Activated CD8-positive, alpha-beta memory T cell treated with anti-CD3 and anti-CD28 coated beads for 4 hours (primary cell): ENCODE measurements at places on chromosomes 16 and 17.

DNA sequence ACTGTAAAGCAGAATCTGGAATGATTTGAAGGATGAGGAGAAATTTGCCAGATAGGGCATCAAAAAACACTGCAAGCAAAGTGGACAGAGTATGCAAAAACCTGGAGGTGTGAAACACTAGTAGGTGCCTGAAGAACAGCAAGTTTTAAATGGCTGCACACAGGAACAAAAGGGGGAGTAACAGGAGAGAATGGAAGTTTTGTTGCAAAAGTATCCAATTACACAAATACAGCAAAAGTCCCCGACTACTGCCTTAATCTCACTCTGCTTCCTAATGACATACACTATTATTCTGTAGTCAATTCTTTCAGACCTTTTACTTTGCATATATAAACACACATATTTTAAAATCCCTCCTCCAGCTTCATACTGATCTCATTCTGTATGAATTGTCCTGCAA lies 1.5 kb downstream of the HEATR6 start:
- no peak for DNase-seq

DNA sequence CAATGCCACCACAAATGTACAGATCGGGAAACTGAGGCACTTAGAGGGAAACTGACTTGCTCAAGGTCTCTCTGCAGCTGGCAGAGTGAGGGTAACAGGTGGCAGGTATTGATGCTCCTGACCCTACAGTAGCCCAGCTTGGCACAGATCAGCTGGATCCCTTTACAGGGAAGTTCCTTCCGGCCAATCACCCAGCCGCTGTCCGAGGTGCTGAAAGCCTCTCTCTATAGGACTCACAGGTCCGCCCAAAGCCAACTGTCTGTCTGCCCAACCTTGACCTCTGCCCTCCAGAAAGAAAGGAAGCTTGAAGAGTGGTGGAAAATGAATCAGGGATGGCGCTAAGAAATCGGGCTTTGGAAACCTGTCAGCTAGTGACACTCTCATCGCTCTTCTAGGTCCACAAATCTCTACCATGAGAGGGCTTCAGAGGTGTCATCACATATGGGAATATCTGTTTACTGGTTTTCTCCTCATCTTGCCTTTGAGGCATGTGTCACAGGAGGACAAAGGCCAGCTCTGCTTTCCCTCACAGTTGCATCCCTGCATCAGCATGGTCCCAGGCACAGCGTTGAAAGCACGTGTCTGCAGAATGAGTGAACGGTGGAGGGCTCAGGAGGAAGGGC lies 246.2 kb downstream of the KATNIP start:
- DNase-seq = no peak

DNA sequence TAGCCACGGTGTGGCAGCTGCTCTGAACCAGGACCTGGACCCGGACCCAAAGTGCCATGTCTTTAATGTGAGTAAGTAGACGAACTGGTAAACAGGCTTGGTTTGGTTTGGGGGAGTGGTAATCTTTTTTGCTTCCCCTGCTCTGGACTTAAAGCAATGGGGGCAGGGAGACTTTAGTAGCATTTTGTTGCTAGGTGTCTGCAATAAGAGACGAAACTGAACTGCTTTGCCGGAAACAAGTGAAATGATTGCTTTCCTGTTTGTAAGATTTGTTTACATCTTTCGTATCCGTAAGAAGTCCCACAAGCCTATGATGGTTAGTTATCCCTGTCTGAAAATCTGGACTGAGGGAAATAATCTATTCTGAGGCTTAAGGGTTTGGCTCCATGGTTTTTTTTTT lies 21.5 kb downstream of the PRCD start:
- DNase-seq = no peak

GRCh38 chr16:1772362-1772907 lies at the start of gene EME2:
EME2 (plus strand) TSS chr16:1772810; CDS start chr16:1773228, 418 bp downstream.
- no peak for DNase-seq

GRCh38 chr17:49624896-49625295 lies 49.2 kb downstream of the NXPH3 start:
- no peak for DNase-seq

GRCh38 chr16:55323637-55324271 lies at the start of gene IRX6:
IRX6 (plus strand) TSS chr16:55324203; CDS start chr16:55325092, 889 bp downstream.
- DNase-seq = no peak

DNA sequence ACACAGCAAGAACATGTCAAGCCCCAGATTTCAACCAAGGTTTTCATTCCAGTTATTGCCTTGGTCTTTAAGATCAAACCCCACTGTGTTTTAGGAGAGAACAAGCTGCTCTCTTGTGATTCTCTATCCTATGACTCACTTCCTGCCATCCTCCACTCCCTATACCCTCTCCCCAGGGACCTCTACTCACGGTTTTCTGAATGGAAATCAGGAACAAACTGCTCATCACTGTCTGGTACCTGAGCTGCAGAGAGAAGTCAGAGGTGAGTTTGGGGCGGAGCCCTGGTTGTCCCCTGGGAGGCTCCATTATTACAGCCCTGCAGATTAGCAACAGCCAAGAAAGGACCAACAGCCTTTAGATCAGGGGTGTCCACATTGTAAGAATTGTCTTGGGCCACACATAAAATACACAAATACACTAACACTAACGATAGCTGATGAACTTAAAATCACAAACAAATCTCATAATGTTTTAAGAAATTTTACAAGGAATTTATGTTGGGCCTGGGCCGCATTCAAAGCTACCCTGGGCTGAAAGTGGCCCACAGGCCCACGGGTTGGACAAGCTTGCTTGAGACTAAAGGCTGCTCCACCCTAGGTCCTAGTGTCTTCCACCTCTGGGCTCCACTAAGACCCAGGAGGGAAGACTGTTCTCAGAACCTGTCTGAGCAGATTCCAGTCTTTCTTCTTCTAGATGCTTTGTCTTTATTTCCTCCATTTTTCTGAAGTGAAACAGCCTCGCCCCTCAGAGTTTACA lies 9.7 kb downstream of the ETV4 start:
- no peak for DNase-seq

GRCh38 chr16:31270795-31271194 lies 11.0 kb downstream of the ITGAM start:
- DNase-seq = no peak

DNA sequence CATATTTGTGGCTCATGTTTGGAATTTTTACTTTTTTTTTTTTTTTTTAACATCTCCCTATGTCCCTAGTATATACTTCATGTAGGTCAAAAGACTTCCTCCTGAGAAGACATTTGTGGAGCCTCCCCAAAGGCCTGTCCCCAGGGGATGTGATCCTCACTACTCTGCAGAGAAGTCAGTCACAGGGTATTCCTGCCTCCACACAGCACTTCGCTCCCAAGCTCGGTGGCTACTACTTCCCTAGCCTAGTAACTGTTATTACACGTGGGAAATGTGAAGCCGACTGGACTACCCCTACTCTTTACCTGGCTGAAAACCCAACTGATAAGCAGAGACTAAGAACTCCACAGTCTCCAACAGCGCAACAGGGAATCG lies 116.8 kb downstream of the HIC1 start:
- no peak for DNase-seq

DNA sequence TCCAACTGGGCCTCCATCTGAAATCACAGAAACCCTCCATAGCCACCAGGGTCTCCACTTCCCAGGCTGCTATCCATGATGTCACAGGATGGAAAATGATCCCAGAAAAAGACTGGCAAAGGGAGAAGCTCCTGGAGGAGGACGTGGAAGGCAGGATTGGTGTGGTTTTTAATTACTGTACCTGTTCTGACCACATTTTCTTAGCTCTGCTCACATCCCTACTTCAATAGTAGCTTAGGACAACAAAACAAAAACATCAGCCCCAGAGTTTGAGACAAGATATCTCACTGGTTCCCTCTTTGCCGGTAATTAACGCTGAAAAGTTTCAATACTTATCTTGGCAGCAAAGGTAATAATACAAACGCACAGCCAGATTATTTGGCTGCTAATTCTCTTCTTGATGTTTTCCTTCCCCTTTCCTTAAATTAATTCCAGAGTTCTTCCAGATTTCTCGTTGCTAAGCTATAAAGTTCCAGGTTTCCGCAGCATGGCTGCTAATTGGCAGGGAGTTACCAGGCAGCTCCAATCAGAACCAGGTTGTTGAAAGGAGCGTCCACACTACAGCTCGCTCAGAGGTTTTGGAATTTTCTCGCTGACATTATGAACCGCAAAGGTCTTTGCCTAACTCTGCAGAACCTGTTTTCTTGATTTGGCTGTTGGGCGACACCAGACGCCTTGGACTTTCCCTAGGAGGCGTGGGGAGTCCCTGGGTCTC lies 263.4 kb downstream of the MRTFB start:
- no peak for DNase-seq

DNA sequence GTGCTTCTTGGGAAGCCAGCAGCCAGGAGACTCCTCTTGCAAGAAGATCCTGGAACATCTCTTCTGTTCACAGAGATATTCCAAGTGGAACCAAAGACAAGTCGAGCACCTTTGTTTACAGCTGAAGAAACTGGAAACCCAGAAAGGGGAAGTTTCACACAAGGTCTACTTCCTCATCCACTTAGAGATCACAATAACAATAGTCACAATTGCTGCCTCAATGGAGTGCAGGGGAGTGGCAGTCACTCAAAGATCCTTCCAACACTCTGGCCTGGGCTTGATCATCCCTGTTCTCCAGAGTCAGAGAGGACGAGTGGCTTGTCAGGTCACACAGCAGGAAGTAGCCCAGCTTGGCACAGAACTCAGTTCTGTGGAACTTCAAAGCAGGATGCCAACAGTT lies 46.9 kb upstream of the SIAH1 start:
- DNase-seq = no peak

- no peak for DNase-seq
These were observed 51.0 kb downstream of the CCDC182 start for GRCh38 chr17:57694051-57694450.

- no peak for DNase-seq
These were observed 44.4 kb downstream of the CLEC19A start for GRCh38 chr16:19329932-19330331.

DNA sequence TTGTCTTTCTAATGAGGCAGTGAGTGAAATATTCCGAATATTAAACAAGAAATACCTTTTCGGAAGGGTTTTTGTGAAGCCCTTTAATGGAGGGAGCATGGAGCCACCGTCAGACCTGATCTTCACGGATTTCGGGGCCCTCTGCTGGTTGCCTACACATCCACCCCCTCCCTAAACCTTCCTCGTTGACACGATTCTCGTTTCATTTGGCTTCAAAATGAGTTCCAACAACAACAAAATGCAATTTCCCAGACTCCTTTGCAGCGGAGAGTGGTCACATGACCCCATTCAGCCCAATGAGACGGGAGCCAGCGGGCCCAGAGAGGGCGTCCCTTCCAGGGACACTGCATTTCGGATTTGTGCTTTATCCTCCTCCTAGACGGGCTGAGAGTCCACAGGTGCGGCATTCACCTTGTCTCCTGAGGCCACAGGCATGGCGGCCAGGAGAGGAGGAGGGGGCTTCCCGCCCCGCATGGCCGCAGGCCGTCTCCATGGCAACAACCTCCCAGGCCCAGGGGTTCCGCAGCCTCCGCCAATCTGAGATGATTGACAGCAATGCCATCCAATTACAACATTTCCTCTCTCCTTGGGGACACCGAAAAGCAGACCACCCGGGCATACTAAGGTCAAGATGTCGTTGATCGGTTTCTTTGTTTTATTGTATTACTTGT lies 259.8 kb downstream of the C16orf95 start:
- DNase-seq = no peak

DNA sequence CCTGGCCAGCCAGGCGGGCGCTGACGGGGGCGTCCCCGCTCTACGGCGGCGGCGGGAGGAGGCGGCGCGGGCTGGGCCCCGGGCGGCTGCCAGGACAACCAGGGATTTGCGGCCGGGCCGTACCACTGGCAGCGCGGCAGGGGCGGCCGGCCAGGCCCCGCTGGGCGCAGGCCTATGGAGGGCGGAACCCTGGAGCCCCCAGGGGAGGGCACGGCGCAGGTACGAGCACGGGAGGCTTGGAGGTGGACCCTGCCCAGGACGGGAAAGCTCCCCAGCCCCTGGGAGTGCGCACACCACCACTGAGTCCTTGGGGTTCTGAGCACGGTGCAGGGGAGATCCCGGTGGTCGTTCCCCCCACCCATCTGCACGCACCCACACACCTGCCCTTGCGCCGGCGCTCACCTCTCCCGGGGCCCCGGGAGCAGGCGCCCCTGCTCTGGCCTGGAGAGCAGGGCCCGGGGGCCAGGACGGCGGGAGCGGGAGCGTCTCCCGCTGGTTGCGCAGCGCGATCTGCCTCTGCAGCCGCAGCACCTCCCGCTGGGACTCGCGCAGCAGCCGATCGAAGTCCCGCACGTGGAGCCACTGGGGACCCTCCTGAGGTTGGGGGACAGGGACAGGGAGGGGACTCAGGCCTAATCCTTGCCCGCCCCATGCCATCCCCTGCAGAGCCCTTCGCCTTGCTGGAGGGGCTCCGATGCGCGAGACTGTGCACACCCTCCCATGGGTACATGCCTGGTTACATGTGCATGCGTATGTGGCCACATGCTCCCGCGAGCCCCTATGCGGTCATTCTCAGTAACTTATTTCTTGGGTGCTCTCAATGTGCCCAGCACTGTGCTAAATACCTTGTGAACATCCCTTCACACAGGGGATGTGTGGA lies 3.9 kb downstream of the TSPOAP1 start:
- DNase-seq = no peak

- DNase-seq = no peak
These were observed 51.9 kb upstream of the NSRP1 start for GRCh38 chr17:30064738-30065137.

GRCh38 chr17:43612515-43612914 lies 49.2 kb downstream of the MEOX1 start:
- DNase-seq = no peak

- DNase-seq = no peak
These were observed 67.4 kb downstream of the CDH11 start for GRCh38 chr16:65054457-65054856.

DNA sequence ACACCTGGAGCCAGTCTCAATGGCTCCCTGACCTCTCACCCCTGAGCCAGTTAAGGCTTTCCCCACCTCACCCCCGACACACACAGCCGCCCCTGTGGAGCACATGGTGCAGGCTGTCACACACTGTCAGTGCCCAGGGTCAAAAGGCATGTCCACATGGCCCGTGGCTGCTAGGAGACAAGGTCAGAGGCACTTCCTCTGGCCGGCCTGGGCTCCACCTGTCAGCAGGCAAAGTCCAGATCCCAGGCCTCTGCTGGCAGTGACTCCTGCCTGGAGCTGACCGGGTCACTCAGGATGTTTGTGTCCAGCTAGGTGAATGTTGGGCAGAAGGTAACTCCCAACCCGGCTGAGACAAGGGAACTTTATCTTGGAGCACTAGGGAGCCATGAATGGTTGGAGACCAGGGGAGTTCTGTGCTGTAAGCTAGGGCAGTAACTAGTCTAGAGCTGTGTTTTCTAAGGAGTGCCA lies 6.0 kb downstream of the SREBF1 start:
- DNase-seq = no peak

DNA sequence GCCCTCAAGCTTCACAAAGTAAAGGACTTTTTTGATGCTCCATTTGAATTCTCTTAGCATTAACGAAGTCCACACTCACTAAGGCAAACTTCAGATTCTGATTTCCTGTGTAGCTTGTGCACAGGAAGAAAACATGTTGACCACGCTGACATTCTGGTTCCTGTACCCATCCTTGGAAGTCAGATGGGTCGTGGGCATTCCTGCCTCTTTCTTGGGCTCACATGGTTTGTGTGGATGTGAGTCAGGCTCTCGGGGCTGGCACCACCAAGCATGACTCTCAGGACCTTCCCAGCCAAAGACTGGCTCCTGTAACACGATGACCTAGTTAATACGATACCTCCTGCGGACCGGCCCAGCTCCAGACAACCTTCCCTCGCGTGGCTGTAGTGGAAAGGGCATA lies 32.8 kb downstream of the ARSG start:
- DNase-seq = no peak

GRCh38 chr17:58840820-58841612 lies 85.4 kb downstream of the PPM1E start:
- DNase-seq = no peak
